ENCODE measurements at places on chromosomes 6 and 20. TPM values are rescaled to one million over a fixed set of nuclear protein-coding genes. Genes with fewer than 3 reads are reported as not detected.

Gene PDE7B
- 14.0 TPM for total RNA-seq

Gene CLPSL2
- not detected for total RNA-seq

Gene SERPINB1
- total RNA-seq, result 67.0 TPM

Gene MYB
- 77.9 TPM for total RNA-seq

Gene RHAG
- not detected for total RNA-seq

Gene ZBTB46
- total RNA-seq, result 0.32 TPM

Gene COL21A1
- not detected for total RNA-seq

Gene GPR6
- not detected for total RNA-seq

Gene HSPA1L
- 2.6 TPM for total RNA-seq

Gene RAD21L1
- total RNA-seq, result not detected

Gene DNAH8
- 0.02 TPM for total RNA-seq

Gene GFOD1
- total RNA-seq, result 5.4 TPM

Gene HLA-DPA1
- 119 TPM for total RNA-seq

Gene ENPP3
- total RNA-seq, result 2.7 TPM

Gene LBP
- not detected for total RNA-seq

Gene SLC52A3
- total RNA-seq, result not detected

Gene PI16
- 0.16 TPM for total RNA-seq

Gene OTOR
- not detected for total RNA-seq

Gene LHFPL5
- total RNA-seq, result not detected

Data from T-helper 2 cell treated with Interferon-gamma antibody and Interleukin-4, amounts not matched to agents 100 ng/mL and 5 ng/mL, for 36 hours (primary cell).